Glutamatergic neuron (in vitro differentiated cells): ENCODE measurements at places on chromosomes 5 and 9. TPM values are rescaled to one million over a fixed set of nuclear protein-coding genes. Genes with fewer than 3 reads are reported as not detected.
A peak's percentile ranks its signal among the peaks of the same experiment; 100 is the strongest.

Gene IFNA13
- total RNA-seq: not detected

GRCh38 chr5:2191972-2192371 lies 309.2 kb upstream of the IRX4 start:
- DNase-seq: no peak
- peaks cover 4% of the 10 kb centered on the region for H3K27me3 ChIP-seq
- H3K36me3 ChIP-seq: no peaks in the 10 kb centered on the region
- H3K27ac ChIP-seq: no peak overlapping the region
- H3K4me3 ChIP-seq: no peak overlapping the region
- H3K4me1 ChIP-seq: peaks cover 3% of the 10 kb centered on the region

DNA sequence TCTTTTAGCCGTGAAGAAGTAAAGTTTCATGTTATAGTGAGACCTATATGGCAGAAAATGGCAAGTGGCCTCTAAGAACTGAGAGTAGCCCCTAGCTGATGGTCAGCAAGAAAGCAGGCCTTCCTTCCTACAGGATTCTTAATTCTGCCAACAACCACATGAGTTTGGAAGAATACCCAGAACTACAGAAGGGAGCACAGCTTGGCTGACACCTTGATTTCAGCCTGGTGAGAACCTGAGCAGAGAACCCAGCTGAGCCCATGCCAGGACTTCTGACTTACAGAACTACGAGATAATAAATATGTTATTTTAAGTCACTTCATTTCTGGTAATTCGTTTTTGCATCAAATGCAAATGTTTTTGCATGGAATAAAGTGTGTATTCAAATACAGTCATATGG lies 5.9 kb upstream of the FBXL17 start:
- no peak overlapping the region for H3K27ac ChIP-seq
- no peaks in the 10 kb centered on the region for H3K36me3 ChIP-seq
- peaks cover 8% of the 10 kb centered on the region for H3K4me1 ChIP-seq

DNA sequence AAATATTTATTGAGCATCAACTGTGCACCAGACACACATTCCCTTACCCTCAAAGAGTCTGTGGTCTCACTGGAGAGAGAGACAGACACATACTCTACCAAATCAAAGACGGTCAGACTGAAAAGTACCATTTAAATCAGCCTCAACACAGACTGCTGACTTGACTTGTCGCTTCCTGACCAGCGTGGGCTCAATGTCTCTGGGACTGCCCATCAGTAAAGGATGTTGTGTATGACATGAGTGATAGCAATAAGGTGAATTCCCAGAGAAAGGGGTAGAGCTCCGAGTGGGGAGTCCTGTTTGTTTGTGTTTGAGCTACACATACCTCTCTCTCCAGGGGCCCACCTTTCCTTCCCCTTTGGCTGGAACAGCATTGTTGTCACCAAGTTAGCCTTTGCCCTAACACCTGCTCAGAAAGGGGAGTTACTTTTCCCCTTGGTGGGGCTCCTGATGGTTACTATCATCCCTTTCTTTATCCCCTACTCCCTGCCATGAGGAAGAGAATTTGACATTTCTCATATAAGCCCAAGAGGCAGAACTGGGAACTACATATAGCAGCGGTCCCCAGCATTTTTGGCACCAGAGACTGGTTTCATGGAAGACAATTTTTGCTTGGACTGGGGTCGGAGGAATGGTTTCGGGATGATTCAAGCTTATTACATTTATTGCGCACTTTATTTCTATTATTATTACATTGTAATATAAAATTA lies 33.9 kb downstream of the NR4A3 start:
- H3K4me3 ChIP-seq: no peak overlapping the region
- no peak for DNase-seq
- peaks cover 22% of the 10 kb centered on the region for H3K4me1 ChIP-seq
- H3K36me3 ChIP-seq: no peaks in the 10 kb centered on the region
- H3K27me3 ChIP-seq: peaks cover 2% of the 10 kb centered on the region

DNA sequence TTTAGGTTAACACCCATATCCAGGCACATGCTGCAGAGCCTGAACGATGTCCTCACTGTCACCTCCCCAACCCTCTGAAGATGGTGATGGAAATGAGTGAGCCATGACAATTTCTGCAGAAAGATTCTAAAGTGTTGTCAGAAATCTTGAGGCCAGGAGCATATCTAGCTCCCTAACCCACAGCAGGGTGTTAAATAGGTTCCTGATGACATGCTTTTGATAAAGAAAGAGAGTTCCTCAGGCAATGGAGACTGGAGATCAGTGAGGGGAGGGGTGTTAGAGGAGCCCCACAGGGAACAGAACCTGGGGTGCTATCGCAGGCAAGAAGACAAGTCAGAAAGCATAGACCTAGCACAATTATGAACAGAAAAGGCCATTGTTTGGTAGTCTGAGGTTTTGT lies 95.7 kb downstream of the ENC1 start:
- H3K27me3 ChIP-seq: no peaks in the 10 kb centered on the region
- no peak overlapping the region for H3K4me3 ChIP-seq
- H3K4me1 ChIP-seq: no peaks in the 10 kb centered on the region
- H3K27ac ChIP-seq: no peak overlapping the region
- no peaks in the 10 kb centered on the region for H3K36me3 ChIP-seq

- H3K27ac ChIP-seq: no peak overlapping the region
- no peaks in the 10 kb centered on the region for H3K27me3 ChIP-seq
- H3K4me1 ChIP-seq: no peaks in the 10 kb centered on the region
- DNase-seq: no peak
Measured at GRCh38 chr5:57626703-57627102, 144.1 kb upstream of the ACTBL2 start.

DNA sequence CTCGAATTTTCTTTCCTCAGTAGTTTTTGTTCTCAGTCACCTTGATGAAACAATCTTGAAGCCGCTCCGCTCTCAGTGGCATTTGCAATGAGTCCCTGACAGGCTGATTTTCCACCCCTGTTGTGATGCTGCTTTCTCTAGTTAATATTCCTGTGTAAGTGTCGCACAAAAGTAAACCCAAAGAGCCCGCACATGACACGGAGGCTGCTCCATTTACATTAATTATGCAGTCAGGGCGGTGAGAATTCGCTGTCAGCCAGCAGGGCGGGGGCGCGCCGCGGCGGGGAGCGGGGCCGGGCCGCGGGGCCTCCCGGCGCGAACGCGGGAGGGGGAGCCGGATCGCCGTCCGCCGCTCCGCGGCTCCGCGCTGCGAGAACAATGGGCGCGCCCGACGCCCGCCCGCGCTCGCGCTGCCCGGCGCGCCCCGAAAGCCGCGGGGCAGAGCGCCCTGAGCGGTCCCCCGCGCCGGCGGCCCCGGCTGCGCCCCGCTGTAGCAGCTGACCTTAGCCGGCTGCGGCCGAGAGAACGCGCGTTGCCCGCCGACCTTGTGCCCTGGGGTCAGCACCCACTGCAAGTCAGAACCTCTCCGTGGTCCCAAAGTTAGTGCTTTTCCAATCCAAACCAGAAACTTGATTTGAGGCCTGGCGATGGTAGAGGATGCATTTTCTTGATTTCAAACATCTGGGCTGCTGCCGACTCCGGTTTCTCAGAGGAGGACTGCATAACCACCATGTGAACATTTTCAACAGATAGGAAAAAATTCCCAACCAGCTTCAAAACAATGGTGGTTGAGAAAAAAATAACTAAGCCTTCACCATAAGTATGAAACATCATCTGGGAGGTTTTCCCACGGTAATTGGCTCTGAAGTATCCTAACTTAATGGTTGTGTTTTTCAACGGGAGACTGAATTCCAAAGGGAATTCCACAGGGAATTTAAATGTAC lies 142.6 kb downstream of the PBX3 start:
- H3K4me1 ChIP-seq: peaks cover 37% of the 10 kb centered on the region
- peak overlapping the region; percentile 97 for H3K4me3 ChIP-seq
- no peaks in the 10 kb centered on the region for H3K27me3 ChIP-seq
- H3K27ac ChIP-seq: peak overlapping the region; percentile 91
- H3K36me3 ChIP-seq: no peaks in the 10 kb centered on the region

GRCh38 chr9:71929223-71929622 lies 17.8 kb downstream of the C9orf85 start:
- H3K36me3 ChIP-seq: peaks cover 7% of the 10 kb centered on the region
- no peak overlapping the region for H3K27ac ChIP-seq
- no peak overlapping the region for H3K4me3 ChIP-seq
- no peaks in the 10 kb centered on the region for H3K27me3 ChIP-seq

DNA sequence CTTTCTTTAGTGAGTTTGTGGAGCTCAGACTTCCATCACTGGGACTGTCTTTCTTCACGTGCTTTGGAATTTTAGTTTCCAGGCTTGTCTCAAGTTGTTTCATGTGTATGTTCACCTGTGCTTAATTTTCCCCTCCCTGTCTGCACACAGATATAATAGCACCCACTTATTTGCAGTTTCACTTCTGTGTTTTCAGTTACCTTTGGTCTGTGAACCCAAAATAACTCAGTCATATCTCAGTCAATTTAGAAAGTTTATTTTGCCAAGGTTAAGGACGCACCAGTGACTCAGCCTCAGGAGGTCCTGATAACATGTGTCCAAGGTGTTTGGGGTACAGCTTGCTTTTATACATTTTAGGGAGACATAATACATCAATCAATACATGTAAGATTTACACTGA lies 330.4 kb downstream of the ICE1 start:
- peaks cover 3% of the 10 kb centered on the region for H3K27me3 ChIP-seq
- H3K4me3 ChIP-seq: no peak overlapping the region
- H3K4me1 ChIP-seq: no peaks in the 10 kb centered on the region

- H3K36me3 ChIP-seq: no peaks in the 10 kb centered on the region
- no peaks in the 10 kb centered on the region for H3K27me3 ChIP-seq
- no peak overlapping the region for H3K27ac ChIP-seq
- no peak for DNase-seq
Measured at GRCh38 chr9:13513286-13513685, 233.8 kb upstream of the MPDZ start.

DNA sequence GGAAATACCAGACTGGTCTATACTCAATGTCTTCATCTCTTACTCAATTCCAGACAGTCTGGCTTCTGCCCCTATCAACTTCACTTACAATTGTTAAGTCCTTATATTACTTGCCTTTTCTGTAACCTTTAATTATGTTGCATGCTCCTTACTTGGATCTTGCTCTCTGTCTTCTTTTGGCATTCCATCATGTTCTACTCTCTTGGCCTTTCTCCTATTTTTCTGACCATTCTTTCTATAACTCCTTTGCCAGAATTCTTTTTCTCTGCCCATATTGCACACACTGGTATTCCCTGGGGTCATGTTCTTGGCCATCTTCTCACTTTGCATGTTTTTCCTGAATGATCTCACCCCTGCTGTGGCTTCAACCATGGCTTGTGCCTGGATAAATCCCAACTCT lies 209.8 kb upstream of the ZNF462 start:
- no peak overlapping the region for H3K27ac ChIP-seq
- no peaks in the 10 kb centered on the region for H3K4me1 ChIP-seq
- H3K36me3 ChIP-seq: no peaks in the 10 kb centered on the region
- DNase-seq: no peak
- H3K4me3 ChIP-seq: no peak overlapping the region

- no peak overlapping the region for H3K4me3 ChIP-seq
- no peaks in the 10 kb centered on the region for H3K27me3 ChIP-seq
- H3K36me3 ChIP-seq: no peaks in the 10 kb centered on the region
- DNase-seq: no peak
Measured at GRCh38 chr5:67013719-67014118, 182.9 kb downstream of the CD180 start.

Gene GCNT4
- 5.2 TPM for total RNA-seq

- no peaks in the 10 kb centered on the region for H3K36me3 ChIP-seq
- H3K4me1 ChIP-seq: no peaks in the 10 kb centered on the region
- peak; percentile 71 for DNase-seq
- H3K27ac ChIP-seq: no peak overlapping the region
- peaks cover 28% of the 10 kb centered on the region for H3K27me3 ChIP-seq
Measured at GRCh38 chr5:55220433-55221185, 6.5 kb downstream of the MCIDAS start.

Gene CCNB1
- total RNA-seq: 29.6 TPM

GRCh38 chr5:63401436-63402046 lies 560.7 kb downstream of the HTR1A start:
- H3K27me3 ChIP-seq: no peaks in the 10 kb centered on the region
- H3K27ac ChIP-seq: no peak overlapping the region
- peaks cover 3% of the 10 kb centered on the region for H3K4me1 ChIP-seq
- no peak overlapping the region for H3K4me3 ChIP-seq
- H3K36me3 ChIP-seq: no peaks in the 10 kb centered on the region

DNA sequence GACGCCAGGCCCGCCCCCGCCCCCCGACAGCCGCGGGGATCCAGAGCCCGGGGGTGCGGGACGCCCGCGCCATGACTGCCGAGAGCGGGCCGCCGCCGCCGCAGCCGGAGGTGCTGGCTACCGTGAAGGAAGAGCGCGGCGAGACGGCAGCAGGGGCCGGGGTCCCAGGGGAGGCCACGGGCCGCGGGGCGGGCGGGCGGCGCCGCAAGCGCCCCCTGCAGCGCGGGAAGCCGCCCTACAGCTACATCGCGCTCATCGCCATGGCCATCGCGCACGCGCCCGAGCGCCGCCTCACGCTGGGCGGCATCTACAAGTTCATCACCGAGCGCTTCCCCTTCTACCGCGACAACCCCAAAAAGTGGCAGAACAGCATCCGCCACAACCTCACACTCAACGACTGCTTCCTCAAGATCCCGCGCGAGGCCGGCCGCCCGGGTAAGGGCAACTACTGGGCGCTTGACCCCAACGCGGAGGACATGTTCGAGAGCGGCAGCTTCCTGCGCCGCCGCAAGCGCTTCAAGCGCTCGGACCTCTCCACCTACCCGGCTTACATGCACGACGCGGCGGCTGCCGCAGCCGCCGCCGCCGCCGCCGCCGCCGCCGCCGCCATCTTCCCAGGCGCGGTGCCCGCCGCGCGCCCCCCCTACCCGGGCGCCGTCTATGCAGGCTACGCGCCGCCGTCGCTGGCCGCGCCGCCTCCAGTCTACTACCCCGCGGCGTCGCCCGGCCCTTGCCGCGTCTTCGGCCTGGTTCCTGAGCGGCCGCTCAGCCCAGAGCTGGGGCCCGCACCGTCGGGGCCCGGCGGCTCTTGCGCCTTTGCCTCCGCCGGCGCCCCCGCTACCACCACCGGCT lies 1.0 kb downstream of the FOXE1 start:
- H3K36me3 ChIP-seq: no peaks in the 10 kb centered on the region
- H3K4me1 ChIP-seq: peaks cover 2% of the 10 kb centered on the region
- no peak overlapping the region for H3K27ac ChIP-seq
- peak overlapping the region; percentile 92 for H3K4me3 ChIP-seq

GRCh38 chr5:5490774-5491347 lies 68.4 kb downstream of the ICE1 start:
- H3K27me3 ChIP-seq: peaks cover 4% of the 10 kb centered on the region
- no peak overlapping the region for H3K27ac ChIP-seq
- no peaks in the 10 kb centered on the region for H3K36me3 ChIP-seq
- peak overlapping the region; percentile 41 for H3K4me3 ChIP-seq
- no peak for DNase-seq
- peaks cover 12% of the 10 kb centered on the region for H3K4me1 ChIP-seq

Gene HSDL2
- total RNA-seq: 4.8 TPM

DNA sequence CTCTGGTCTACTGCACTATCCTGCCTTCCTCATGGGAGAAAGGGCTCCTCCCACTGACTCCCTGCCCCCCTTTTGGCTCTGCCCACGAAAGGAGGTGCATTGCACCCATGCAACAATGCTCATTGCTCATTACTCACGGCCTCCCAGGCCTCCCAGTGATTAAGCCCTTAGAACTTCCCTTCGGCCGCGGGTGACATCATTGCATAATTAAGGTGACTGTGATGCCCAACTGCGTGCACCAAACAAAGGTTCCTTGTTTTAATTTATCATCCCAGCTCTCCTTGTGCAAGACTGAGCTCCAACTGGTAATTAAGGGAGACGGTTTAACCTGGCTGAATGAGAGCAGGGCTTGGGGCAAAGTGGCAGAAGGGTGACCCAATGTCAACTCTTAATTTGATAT lies 180.4 kb downstream of the GAS1 start:
- peaks cover 3% of the 10 kb centered on the region for H3K4me1 ChIP-seq
- H3K36me3 ChIP-seq: no peaks in the 10 kb centered on the region
- H3K27ac ChIP-seq: no peak overlapping the region
- no peak overlapping the region for H3K4me3 ChIP-seq
- H3K27me3 ChIP-seq: no peaks in the 10 kb centered on the region

- H3K27ac ChIP-seq: peak overlapping the region; percentile 4
- H3K4me1 ChIP-seq: peaks cover 8% of the 10 kb centered on the region
- no peak overlapping the region for H3K4me3 ChIP-seq
- DNase-seq: no peak
Measured at GRCh38 chr9:115213818-115214334, 95.9 kb upstream of the TNC start.

Gene FYB1
- total RNA-seq: not detected
